ENCODE measurements at places on chromosomes 11 and 22.

DNA sequence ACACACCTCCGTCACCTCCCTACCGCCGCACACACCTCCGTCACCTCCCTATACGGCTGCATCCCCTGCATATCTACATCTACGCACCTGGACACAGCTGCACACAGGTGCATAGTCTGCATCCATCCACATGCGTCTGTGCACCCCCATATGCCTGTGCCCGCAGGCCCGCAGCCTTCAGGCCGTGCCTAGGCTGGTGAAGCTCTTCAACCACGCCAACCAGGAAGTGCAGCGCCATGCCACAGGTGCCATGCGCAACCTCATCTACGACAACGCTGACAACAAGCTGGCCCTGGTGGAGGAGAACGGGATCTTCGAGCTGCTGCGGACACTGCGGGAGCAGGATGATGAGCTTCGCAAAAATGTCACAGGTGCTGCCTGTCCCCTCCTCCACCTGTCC is 4.8 kb downstream of the PKP3 start:
- DNase-seq, result no peak

GRCh38 chr11:9078113-9079086 is 13.0 kb downstream of the SCUBE2 start:
- DNase-seq, result no peak

DNA sequence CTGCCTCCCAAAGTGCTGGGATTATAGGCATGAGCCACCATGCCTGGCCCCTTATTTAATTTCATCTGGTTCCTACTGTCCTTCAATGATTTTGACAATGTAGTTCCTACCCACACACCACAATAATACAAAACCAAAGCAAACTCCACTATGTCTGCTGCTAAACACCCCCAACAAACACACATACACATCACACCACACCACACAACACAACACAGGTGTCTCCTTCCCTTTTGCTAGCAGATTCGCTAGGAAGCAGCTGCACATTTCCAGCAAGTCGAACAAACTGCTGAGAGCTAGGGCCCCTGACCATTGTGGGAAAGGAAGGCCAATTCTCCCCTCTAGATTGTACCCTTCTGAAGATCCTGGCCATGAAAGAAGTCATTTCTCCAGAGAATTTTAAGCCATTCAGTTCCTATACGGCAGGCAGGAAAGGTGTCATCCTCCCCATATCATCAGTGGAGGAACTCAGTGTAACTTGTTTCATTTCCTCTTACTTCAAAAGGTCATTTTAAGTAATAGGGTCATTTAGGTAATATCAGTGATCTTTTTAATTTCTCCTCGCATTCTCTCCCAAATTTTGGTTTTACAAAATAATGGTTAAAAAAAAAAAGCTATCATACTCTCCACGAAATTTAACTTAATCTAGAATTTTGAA is 18.5 kb downstream of the NUMA1 start:
- DNase-seq, result no peak

DNA sequence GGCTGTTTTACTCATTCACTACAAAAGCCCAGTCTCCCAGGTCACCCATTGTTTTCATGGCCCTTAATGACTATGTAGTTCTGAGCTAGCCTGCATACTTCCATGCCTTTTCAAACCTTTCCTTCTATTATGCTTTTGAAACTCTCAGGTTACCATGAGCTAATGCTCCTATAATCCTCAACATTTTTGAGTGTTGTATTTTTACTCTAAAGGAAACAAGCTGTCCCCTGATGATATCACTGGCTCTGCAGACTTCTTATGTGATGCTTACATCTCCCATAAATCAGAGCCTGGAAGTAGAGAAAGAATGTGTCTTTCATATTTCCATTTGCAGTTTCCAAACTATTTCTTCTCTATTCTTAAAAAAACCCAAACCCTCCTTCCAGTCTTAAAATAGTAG is 159.0 kb upstream of the RAG2 start:
- DNase-seq, result no peak

DNA sequence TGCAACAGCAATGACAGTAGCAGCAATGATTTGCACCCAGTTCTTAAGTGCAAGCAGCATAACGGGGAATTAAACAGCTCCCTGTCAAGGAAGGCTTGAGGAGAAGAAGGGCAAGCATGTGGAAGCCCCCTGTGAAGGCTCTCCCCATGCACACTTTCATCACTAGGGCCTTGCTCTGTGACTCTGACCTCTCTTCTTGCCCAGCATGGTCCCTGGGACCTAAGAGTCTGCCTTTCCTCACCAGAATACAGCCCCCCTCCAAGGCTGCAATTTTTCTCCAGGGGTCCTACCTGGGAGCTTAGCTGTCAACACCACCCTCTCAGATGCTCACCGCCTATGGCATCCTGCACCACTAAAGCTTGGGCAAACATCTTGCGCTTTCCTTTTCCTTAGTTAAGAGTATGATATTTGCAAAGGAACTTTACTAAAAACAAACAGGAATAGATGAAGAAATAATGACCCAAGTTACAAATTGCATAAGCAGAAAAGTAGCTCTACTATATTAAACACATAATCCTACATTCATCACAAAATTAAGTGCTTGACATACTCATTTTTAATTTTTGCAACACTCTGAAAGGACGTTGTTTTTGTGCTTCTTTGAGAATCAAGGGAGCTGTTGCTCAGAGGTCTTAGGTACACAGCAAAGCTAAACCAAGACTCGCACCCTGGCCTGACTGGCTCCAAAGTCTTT is 187.6 kb downstream of the ADAMTS15 start:
- DNase-seq, result no peak

- DNase-seq, result no peak
Observed at GRCh38 chr11:87972133-87972532, 203.1 kb downstream of the RAB38 start.

Data from stimulated activated CD4-positive, alpha-beta T cell treated with anti-CD3 and anti-CD28 coated beads, TNF-alpha, amount 100 ng/mL, for 4 hours (primary cell).